ENCODE measurements at places on chromosomes 13 and 19.

- DNase-seq = no peak
These were observed 8.0 kb downstream of the TFDP1 start for GRCh38 chr13:113592571-113592970.

GRCh38 chr19:2721570-2722540 lies 683 bp upstream of the DIRAS1 start:
- no peak for DNase-seq

DNA sequence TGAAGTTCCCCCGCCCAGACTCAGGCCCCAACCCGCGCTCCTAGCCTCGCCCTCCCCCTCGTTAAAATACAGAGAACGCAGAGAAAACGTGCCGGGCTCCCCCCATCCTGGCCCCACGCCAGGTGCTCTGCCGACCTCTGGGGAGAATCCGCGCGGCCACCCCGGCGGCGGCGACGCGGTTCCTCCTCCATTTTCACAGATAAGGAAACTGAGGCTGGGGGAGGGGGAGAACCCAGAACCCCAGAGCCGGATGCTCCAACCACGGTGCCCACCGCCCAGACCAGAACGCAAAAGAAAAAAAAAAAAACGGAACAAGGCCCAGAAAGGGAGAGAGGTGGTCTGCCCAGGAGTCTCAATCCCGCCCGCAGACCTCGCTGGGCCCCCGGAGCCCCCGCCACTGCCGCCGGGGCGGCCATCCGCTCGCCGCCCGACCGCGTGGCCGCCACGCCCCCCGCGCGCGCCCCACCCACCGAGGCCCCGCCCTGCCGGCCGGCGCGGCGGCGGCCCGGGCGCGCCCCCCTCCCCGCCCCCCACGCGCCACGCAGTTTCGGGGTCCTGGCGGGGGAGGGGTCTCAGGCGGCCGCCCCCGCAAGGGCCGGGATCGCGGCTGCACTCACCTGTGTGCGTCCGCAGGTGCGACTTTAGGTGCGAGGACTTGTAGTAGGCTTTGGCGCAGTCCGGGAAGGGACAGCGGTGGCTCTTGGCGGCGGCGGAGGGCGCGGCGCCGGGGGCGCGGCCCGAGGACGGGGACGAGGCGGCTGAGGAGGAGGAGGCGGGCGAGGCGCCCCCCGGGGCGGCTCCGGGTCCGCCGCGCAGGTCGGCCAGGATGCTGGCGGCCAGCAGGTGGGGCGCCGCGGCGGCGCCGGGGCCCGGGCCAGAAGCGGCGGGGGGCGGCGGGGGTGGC lies 703 bp downstream of the KLF16 start:
- no peak for DNase-seq

- DNase-seq = no peak
These were observed 7.0 kb upstream of the MYDGF start for GRCh38 chr19:4676955-4677731.

DNA sequence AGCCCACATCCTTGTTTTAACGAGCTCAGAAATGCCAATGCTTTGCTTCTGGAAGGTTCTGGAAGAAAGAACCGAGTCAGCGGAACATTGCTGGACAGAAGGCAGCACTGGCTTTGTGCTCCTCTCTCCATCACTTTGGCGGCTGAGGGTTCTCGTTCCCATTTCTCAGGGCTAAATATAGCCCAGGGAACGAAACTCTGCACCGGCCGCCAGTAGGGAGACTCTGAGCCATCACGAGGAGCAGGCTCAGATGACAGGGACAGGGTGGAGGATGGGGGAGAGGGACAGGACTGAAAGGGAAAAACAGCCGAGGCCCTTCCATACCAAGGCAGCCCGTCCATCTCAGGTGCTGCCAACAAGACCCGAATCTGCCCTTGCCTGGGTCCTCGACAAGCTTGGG lies 166.4 kb downstream of the CACNA1A start:
- no peak for DNase-seq

GRCh38 chr13:57932061-57932460 lies 300.5 kb downstream of the PCDH17 start:
- DNase-seq = no peak

GRCh38 chr19:42290523-42291434 lies 11.2 kb upstream of the PRR19 start:
- no peak for DNase-seq

GRCh38 chr13:89029062-89029461 lies 1357.9 kb downstream of the SLITRK5 start:
- DNase-seq = no peak

DNA sequence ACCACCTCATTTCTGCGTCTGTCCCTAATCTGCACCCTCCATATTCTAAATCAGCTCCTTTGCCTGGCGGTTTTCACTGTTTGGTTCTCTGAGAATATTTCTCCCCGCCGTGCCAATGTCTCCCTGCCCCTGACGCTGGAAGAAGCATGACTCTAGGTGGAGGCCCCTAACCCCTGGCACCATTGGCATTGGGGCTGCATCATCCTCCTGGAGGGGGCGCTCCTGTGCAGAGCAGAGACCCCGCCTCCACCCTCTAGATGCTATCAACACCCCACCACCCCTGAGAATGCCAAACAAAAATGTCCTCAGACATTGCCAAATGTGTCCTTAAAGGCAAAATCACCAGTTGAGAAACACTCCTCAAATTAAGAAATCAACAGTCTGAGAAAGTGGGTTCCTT lies 6.5 kb downstream of the ZSCAN5B start:
- no peak for DNase-seq

DNA sequence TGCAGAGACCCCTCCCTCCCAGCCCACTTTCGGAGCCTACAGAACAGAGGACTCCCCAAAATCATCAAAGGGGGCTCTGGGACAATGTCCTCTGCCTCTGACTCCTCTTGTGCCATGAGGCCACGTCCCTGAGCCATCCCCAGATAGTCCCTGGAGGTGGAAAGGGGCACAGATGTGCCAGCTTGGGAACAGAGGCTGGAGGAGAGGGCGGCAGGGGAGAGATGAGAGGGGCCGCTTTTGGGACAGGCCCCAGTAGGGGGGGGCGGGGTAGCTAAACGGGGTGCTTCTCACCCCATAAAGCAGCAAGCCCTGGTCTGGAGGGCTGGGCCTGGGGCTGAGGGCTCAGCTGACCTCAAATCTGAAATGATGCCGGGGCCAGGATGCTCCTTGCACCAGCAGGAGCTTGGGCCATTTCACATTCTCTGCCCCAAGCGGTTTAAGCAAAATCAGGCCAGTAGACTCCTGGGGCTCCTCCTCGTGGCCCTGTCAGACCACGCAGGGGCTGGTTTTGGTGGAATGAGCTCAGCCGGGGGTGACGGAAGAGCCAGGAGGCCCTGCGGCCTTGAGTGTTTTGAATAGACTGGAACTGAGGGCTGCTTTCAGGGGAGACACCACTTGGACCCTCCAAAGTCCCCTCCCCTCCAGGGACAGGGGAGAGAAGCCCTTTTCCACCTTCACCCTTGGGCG lies 27.1 kb downstream of the ONECUT3 start:
- no peak for DNase-seq

- DNase-seq = no peak
These were observed 1.6 kb upstream of the KMT2B start for GRCh38 chr19:35715981-35716800.

GRCh38 chr13:40464337-40465014 lies 202.0 kb downstream of the FOXO1 start:
- no peak for DNase-seq

DNA sequence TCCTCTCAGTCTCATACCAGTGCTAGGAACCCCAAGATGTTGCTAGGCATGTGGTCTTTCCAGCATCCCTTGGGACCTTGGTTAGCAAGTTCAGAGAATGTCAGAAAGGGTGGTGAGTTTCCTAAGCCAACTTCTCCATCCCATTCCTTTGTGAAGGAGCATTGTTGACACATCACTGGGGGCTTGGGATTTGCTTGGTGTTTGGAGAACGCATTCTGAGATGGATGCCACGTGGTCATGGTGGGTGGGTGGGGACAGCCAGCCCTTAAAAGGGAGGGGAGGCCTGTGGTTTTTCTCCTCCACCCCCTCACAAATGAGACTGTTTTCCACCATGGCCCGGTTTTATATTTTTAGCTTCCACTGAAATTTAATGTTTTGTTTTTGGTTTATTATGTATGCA lies 83.3 kb upstream of the ZNF536 start:
- no peak for DNase-seq

DNA sequence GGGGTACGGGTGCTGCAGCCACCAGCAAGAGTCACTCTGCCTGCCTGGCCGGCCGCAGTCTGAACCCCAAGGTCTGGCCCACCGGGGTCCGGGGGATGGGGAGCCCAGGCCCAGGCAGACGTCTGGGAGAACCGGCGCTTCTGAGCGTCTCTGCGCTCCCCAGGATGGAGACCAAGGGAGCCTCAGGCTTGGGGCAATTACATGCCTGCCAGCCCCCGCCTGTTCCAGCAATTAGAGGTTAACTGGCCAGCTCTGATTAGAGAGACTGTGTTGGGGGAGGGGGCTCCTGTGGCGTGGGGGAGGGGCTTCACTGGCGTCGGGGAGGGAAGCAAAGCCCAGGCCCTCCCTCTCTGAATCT lies 11.9 kb downstream of the MEIS3 start:
- no peak for DNase-seq

DNA sequence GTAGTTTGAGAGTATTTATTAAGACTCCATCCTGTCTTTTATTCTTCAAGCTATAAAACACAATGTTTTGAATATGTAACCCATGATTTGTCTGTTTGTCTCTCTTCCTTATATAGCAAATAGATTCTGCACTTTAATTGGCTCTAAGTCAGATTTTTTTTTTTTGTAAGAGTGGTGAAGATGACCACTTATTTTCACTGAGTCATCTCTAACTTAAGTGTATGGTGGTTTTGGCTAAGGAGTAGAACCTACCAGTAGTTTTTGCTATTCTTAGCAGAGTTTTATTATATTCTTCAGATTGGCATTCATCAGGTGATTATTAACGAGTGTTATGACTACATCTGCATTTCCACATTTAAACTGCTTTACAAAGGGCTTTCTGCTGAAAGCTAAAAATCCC lies 194.7 kb downstream of the LMO7 start:
- no peak for DNase-seq

DNA sequence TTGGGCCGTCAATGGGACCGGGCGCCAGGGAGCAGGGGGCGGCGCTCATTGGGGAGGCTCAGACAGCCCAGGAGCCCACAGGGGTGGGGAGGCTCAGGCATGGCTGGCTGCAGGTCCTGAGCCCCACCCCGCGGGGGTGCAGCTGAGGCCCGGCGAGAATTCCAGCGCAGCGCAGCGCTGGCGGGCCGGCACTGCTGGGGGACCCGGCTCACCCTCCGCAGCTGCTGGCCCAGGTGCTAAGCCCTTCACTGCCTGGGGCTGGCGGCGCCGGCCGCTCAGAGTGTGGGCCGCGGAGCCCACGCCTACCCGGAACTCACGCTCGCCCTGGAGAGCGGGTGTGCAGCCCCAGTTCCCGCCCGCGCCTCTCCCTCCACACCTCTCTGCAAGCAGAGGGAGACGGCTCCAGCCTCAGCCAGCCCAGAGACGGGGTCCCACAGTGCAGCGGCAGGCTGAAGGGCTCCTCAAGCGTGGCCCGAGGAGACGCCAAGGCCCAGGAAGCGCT lies 1227.4 kb downstream of the PCDH17 start:
- no peak for DNase-seq

DNA sequence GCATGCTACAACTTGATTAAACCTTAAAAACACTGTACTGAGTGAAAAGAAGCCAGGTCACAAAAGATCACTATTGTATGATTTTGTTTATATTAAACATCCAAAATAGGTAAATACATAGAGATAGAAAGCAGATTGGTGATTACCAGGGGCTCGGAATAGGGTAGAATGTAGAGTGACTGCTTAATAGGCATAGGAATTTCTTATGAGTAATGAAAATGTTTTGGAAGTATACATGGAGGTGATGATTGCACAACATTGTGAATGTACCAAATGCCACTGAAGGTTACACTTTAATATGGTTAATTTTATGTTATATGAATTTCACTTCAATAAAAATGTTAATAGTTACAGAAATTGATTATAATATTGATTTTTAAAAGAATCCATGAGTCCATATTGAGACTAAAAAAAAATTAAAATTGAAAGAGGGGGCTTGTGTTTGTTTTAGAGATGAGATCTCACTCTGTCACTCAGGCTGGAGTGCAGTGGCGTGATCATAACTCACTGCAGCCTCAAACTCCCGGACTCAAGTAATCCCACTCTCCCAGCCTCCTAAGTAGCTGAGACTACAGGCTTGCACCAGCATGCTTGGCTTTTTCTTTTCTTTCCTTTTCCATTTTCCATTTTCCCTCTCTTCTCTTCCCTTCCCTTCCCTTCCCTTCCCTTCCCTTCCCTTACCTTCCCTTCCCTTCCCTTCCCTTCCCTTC lies 85.1 kb downstream of the FNDC3A start:
- DNase-seq = no peak

DNA sequence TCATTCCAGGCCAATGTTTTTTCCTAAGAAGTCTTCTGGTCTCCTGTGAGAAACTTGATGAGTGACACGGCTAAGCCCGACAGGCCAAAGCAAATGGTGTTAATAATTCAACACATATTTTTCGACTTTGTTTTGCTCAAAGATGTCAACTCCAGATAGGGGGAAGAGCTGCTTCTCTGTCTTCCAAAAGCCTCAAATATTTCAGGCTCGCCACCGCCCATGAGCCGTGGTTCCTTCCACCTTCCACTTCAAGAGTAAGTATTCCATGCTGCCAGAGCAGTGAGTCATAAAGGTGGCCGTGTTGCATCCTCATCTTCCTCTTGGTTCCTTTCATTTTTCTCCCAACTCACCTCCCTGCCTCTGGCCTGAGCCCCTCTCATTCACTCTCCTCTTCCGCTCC lies 272.6 kb downstream of the EFNB2 start:
- DNase-seq = no peak
